ENCODE measurements at places on chromosomes 13 and 19.

DNA sequence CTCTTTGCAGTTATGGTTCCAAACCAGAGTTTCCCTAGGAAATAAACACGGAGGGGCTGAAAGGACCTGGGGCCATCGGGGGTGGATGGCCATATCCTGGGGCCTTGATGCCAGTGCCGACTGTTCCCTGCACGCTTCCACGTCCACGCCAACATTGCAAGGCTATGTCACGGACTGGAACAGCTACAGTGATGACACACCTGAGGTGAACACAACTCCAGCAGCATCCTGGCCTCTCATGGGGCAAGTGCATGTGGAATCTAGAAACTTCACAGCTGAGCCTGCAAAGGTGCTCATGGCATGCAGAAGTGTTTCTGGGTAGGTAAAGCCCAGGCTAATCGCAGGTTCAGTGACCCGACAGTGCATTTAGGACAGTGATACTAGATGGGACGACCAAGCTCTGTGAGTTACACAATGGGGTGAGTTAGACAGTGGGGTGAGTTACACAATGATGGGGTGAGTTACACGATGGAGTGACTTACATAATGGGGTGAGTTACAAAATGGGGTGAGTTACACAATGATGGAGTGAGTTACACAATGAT lies 52.0 kb upstream of the GAS6 start:
- no peaks in the 10 kb centered on the region for H3K27me3 ChIP-seq
- peak; percentile 3 for DNase-seq
- H3K36me3 ChIP-seq: no peaks in the 10 kb centered on the region
- H3K4me3 ChIP-seq: no peak overlapping the region

DNA sequence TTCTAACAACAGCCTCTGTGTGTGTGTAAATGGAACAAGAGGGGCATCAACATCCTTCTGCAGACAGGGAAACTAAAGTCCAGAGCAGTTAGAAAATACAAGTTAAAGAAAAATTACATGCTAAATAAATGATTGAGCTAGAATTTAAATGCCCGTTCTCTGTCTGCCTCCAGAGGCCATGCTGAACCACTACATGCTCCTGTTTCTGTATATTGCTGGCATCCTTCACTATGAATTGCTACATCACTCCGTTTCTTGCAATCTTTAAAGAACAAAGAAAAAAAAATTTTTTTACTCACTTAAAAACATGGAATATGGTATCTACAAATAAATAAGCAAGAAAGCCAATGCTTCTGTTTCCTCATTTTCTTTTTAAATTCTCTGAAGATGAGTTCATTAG lies 47.9 kb downstream of the DCT start:
- no peak overlapping the region for H3K4me3 ChIP-seq
- no peaks in the 10 kb centered on the region for H3K27me3 ChIP-seq
- no peaks in the 10 kb centered on the region for H3K4me1 ChIP-seq

GRCh38 chr19:11257846-11258380 lies 4.4 kb downstream of the DOCK6 start:
- H3K36me3 ChIP-seq: no peaks in the 10 kb centered on the region
- H3K27ac ChIP-seq: no peak overlapping the region
- DNase-seq: no peak
- no peak overlapping the region for H3K4me3 ChIP-seq
- H3K4me1 ChIP-seq: peaks cover 3% of the 10 kb centered on the region

GRCh38 chr19:37905946-37906868 lies at the start of gene WDR87:
Gene WDR87, minus strand, starts transcription at chr19:37906594. Its CDS starts 8,355 bp downstream, at chr19:37898239.
- peak within 1 kb of the TSS; percentile 34 for H3K27ac ChIP-seq
- peaks cover 14% of the 10 kb centered on the region for H3K4me1 ChIP-seq
- peaks cover 9% of the 10 kb centered on the region for H3K36me3 ChIP-seq
- H3K4me3 ChIP-seq: peak within 1 kb of the TSS; percentile 87
- no peaks in the 10 kb centered on the region for H3K27me3 ChIP-seq

- no peaks in the 10 kb centered on the region for H3K36me3 ChIP-seq
- H3K27ac ChIP-seq: no peak overlapping the region
- no peaks in the 10 kb centered on the region for H3K27me3 ChIP-seq
- H3K4me1 ChIP-seq: no peaks in the 10 kb centered on the region
- H3K4me3 ChIP-seq: no peak overlapping the region
These were observed 11.6 kb upstream of the GTF2F2 start for GRCh38 chr13:45108716-45109101.

DNA sequence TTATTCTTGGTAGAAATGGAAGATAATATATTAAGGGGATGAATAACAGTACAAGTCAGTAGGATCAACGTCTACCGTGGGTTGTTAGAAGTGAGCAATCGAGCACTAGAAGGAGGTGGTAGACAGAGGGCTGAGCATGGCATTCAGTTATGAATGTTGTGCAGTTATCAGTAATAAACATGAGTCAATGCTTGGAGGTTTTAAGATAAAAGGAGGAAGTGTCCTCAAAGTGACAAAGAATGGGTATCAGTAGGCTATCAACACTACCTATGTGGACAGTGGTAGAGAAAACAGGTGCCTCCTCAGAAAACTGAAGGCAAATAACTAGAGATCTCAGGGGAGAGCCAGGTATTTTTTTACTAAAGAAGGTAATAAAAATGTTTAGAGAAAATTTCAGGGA lies 1607.0 kb downstream of the PCDH9 start:
- H3K4me3 ChIP-seq: no peak overlapping the region
- no peak for DNase-seq
- no peaks in the 10 kb centered on the region for H3K27me3 ChIP-seq
- H3K27ac ChIP-seq: no peak overlapping the region

DNA sequence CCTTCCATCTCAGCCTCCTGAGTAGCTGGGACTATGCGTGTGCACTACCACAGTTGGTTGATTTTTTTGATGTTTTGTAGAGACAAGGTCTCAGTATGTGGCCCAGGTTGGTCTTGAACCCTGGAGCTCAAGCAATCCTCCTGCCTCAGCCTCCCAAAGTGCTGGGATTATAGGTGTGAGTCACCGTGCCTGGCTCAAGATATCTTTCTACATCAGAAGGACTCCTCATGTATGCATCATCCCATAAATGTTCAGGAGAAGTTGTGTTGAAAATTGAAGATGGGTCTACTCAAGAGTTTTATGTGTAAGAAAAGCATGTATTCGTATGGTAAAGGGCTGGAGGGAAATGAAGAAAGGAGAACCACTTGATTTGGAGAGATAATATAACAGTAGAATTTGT lies 71.8 kb upstream of the STK24 start:
- no peak overlapping the region for H3K4me3 ChIP-seq
- H3K4me1 ChIP-seq: no peaks in the 10 kb centered on the region
- H3K27ac ChIP-seq: no peak overlapping the region
- peak; percentile 51 for DNase-seq
- H3K36me3 ChIP-seq: peaks cover 17% of the 10 kb centered on the region

DNA sequence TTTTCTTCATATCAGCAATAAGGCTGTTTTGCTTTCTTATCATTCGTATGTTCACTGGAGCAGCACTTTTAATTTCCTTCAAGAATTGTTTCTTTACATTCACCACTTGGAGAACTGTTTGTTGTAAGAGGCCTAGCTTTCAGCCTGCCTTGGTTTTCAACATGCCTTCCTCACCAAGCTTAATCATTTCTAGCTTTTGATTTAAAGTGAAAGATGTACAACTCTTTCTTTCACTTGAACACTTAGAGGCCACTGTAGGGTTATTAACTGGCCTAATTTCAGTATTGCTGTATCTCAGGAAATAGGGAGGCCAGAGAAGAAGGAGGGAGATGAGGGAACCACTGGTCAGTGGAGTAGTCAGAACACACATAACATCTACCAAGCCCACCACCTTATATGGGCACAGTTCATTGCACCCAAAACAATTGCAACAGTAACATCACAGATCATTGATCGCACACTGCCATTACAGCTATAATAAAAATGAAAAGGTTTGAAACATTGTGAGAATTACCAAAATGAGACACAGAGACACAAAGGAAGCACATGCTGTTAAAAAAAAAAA lies 181.4 kb upstream of the TUBA3C start:
- no peaks in the 10 kb centered on the region for H3K36me3 ChIP-seq
- no peak for DNase-seq
- no peaks in the 10 kb centered on the region for H3K4me1 ChIP-seq
- no peaks in the 10 kb centered on the region for H3K27me3 ChIP-seq
- H3K27ac ChIP-seq: no peak overlapping the region
- no peak overlapping the region for H3K4me3 ChIP-seq

DNA sequence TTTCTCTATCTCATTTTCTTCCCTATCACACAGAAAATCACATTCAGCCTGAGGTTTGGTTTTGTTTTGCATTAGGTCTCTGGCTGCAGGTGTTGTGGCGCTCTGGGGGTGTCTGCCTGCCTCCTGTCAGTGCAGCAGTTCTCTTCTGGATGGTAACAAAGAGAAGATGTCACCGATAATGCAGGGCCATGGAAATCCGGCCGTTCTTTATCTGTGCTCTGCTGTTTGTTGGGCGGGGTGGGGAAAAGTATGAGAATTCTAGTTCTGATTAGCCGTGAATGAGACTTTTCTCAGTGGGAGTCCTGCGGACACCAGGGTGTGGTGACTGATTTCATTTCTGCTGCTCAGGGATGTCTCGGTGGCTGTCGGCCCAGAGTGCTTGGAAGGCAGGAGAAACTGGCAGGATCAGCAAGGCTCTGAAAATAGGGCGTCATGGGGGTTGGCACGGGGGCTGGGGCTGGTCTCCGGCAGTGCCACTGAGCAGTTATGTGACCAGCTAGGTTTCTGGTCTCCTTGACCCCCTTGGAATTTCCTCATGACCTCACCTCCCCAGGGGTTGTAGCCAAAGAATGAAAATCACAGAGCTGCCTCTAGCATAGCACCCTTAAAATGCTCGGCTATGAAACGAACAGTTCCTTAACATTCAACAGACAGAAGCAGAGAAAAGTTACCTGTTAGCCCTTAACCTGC lies 5.0 kb downstream of the RNF113B start:
- H3K4me3 ChIP-seq: no peak overlapping the region
- peaks cover 6% of the 10 kb centered on the region for H3K36me3 ChIP-seq
- peak; percentile 47 for DNase-seq
- peaks cover 63% of the 10 kb centered on the region for H3K4me1 ChIP-seq
- no peaks in the 10 kb centered on the region for H3K27me3 ChIP-seq
- H3K27ac ChIP-seq: peak overlapping the region; percentile 77

- no peaks in the 10 kb centered on the region for H3K4me1 ChIP-seq
- H3K27ac ChIP-seq: no peak overlapping the region
- H3K4me3 ChIP-seq: no peak overlapping the region
- no peaks in the 10 kb centered on the region for H3K36me3 ChIP-seq
These were observed 298.3 kb upstream of the DACH1 start for GRCh38 chr13:72165276-72165675.

GRCh38 chr19:33376423-33376822 lies 2.9 kb downstream of the CEBPG start:
- H3K4me1 ChIP-seq: peaks cover 50% of the 10 kb centered on the region
- H3K36me3 ChIP-seq: peaks cover 41% of the 10 kb centered on the region
- DNase-seq: peak; percentile 92
- no peak overlapping the region for H3K4me3 ChIP-seq
- peak overlapping the region; percentile 66 for H3K27ac ChIP-seq
- H3K27me3 ChIP-seq: no peaks in the 10 kb centered on the region

GRCh38 chr19:40594657-40595091 lies 6.5 kb upstream of the LTBP4 start:
- H3K4me3 ChIP-seq: no peak overlapping the region
- peaks cover 21% of the 10 kb centered on the region for H3K27me3 ChIP-seq
- DNase-seq: no peak
- H3K36me3 ChIP-seq: peaks cover 2% of the 10 kb centered on the region
- H3K4me1 ChIP-seq: peaks cover 23% of the 10 kb centered on the region

DNA sequence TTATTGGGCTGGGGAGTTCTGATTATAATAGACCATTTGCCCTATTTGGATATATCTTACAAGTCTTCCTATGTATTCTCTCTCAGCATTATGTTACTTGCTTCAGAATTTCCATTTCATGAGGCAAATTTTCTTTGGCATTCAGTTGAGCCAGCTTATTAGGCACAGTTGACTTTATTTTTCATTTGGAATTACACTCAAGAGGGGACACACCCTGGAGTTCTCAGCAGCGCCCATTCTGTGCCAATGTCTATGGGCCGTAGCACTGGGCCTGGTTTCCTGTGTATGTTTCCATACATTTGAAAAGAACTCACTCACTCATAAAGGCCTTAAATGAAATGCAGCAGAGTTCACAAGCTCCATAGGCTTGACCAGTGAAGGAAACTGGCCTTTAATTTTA lies 138.5 kb downstream of the KLF12 start:
- H3K36me3 ChIP-seq: no peaks in the 10 kb centered on the region
- DNase-seq: no peak
- no peaks in the 10 kb centered on the region for H3K4me1 ChIP-seq
- H3K27ac ChIP-seq: no peak overlapping the region
- no peaks in the 10 kb centered on the region for H3K27me3 ChIP-seq
- no peak overlapping the region for H3K4me3 ChIP-seq

GRCh38 chr13:30807392-30807791 lies 72.0 kb downstream of the ALOX5AP start:
- DNase-seq: no peak
- no peaks in the 10 kb centered on the region for H3K27me3 ChIP-seq
- H3K36me3 ChIP-seq: no peaks in the 10 kb centered on the region
- no peak overlapping the region for H3K27ac ChIP-seq
- H3K4me1 ChIP-seq: peaks cover 9% of the 10 kb centered on the region

DNA sequence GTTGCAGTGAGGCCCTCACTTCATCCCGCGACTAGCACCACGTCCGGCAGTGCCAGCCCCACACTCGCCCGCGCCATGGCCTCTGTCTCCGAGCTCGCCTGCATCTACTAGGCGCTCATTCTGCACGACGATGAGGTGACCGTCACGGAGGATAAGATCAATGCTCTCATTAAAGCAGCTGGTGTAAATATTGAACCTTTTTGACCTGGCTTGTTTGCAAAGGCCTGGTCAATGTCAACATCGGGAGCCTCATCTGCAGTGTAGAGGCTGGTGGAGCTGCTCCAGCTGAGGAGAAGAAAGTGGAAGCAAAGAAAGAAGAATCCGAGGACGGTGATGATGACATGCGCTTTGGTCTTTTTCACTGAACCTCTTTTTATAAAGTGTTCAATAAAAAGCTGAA lies 48.6 kb downstream of the NLRP12 start:
- H3K27ac ChIP-seq: no peak overlapping the region
- H3K27me3 ChIP-seq: no peaks in the 10 kb centered on the region
- H3K4me3 ChIP-seq: no peak overlapping the region
- no peak for DNase-seq
- H3K4me1 ChIP-seq: no peaks in the 10 kb centered on the region
- H3K36me3 ChIP-seq: no peaks in the 10 kb centered on the region

- no peak for DNase-seq
- no peak overlapping the region for H3K4me3 ChIP-seq
- peaks cover 26% of the 10 kb centered on the region for H3K36me3 ChIP-seq
- H3K27ac ChIP-seq: no peak overlapping the region
- H3K27me3 ChIP-seq: no peaks in the 10 kb centered on the region
These were observed 2.8 kb downstream of the WTIP start for GRCh38 chr19:34484328-34484727.

DNA sequence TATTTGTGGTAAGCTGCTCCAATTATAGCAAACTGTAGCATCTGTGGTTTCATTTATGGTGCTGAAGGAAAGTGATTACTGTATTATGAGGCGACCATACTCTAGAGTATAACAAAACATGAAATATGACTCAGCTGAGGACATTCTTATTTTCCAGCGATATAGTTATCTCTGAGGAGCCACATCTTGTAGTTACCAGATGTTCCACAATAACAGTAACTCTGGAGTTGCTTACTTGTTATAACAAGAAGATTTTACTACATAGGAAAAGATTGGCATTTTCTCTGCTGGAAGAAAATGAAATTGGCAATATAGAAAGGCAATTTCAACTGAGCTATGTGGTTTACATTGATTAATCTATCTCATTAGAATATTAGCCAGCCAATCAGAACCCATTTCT lies 1634.2 kb downstream of the PCDH9 start:
- H3K36me3 ChIP-seq: no peaks in the 10 kb centered on the region
- no peak for DNase-seq
- H3K4me1 ChIP-seq: peaks cover 27% of the 10 kb centered on the region
- H3K27me3 ChIP-seq: no peaks in the 10 kb centered on the region

All from SJSA1 (cell line).